ENCODE measurements at places on chromosomes 11 and 22.

- no peak for DNase-seq
Measured at GRCh38 chr11:9232482-9232881, 32.7 kb downstream of the DENND5A start.

GRCh38 chr11:111605681-111606080 is 3.4 kb downstream of the SIK2 start:
- DNase-seq = no peak

GRCh38 chr11:8268530-8269400 is 5.1 kb upstream of the LMO1 start:
- DNase-seq = no peak

DNA sequence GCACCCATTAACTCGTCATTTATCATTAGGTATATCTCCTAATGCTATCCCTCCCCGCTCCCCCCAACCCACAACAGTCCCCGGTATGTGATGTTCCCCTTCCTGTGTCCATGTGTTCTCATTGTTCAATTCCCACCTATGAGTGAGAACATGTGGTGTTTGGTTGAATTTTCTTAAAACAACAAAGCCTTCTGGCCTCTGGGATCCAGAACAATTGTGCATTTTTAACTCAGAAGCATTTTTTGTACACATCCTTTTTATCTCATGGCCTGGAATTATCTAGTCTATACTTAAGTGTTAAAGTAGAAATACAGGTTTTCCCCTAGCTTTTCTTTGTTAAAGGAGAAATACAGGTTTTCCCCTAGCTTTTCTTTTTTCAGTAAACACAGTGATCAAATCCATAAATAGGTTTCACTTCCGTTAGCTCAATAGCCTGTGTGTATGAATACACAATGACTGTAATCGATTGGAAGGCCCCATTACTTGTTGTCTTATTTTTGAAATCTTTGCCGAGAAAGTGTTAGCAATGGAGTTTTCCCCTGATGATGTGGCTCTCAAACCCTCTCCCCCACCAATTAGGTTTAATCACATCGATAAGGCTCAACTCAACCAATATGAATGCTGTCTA is 125.6 kb upstream of the PITPNB start:
- no peak for DNase-seq

DNA sequence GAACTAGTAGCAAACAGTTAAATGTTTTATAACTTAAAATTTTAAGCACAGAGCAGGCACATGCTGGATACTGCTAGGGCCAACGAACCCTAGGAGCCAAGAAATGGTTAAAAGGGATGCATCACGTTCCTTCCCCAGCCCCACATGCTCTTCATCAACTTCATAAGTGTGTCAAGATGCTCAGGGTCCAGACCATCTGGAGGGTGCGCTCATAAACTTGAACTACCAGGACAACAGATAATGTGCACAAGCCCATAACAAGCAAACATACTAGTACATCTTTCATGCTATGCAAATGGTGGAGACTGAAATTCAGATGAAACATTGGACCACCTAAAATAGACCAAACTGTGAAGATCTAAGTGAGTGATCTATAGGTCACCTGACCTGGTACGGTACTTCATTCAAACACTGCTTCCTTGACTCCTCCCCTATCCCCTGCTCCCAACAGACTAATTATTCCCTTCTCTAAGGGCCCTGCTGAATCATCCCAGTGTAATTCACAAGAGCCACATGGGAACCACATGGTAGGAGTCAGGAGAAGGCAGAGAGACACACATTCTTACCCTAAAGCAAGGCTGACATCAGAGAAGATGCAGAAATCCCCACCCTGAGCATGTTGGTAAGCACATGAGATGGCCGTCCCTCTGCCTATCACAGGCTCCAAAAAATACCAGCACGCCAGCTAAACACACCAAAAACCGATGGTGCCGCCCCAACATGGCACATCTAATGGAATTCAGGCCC is 83.9 kb downstream of the ETS1 start:
- no peak for DNase-seq

DNA sequence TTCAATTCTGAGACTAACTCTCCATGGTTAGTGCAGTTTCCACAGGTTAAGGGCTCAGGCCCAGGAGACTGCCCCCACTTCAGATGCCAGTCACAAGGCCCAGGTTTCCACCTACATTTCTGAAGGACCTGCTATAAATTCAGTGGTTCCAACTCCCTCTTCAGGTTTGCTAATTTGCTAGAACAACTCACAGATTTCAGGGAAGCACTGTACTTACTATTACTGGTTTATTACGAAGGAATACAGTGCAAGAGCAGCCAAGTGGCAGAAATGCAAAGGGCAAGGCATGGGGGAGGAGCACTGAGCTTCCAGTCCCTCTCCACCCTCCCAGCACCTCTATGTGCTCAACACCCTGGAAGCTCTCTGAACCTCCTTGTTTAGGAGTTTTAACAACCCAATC is 39.3 kb upstream of the SPON1 start:
- no peak for DNase-seq

- DNase-seq = peak; percentile 70
Measured at GRCh38 chr22:50085211-50085972, at the start of gene MLC1. Gene MLC1 (minus strand): TSS chr22:50085426. CDS start chr22:50084902, 524 bp downstream.

- no peak for DNase-seq
Measured at GRCh38 chr11:43852057-43852636, 28.5 kb upstream of the ALKBH3 start.

DNA sequence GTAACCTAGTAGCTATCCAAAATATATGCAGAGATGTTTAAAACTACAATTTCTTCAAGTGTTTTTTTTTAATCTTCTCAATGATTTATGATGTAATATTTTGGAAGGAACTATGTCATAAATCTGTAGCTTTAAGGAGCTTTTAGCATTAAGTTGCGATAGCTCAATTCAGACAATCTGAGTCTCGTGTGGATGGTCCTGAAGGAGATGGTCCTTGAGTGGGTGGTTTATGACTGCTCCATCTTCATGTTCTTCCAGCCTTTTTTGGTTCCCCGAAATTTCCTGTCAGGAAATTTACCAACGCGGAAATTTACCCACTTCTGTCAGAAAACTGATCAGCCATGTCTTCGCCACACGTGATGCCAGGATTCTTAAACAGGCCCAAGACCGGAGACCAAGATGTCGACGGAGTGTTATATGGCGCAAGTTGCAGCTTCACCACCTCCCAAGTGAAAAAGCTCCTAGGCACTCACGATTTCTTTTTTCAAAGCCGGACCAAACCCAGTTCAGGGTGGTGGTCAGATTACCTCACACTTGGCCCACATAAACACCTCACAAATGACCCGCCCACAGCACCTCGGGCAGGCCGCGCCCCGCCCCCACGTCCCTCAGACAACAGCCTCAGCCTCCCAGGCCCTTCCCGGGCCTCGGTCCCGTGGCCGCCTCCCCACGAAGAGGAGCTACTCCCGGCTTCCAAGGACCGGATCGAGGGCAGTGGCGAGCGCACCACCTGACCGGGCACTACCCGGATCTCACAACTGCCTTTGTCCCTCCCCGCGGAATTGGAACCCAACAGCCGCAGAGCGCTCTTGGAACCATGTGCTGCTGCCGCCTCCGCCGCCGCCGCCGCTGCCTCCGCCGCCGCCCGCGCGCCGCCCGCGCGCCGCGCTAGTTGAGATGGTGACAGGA is at the start of gene MORC2:
Gene MORC2 (minus strand): TSS at position 760 of the 909 bp plus-strand sequence. CDS start 885 bp downstream, outside the sequence.
- no peak for DNase-seq

GRCh38 chr11:15473954-15474837 is 359.5 kb downstream of the INSC start:
- DNase-seq = no peak

DNA sequence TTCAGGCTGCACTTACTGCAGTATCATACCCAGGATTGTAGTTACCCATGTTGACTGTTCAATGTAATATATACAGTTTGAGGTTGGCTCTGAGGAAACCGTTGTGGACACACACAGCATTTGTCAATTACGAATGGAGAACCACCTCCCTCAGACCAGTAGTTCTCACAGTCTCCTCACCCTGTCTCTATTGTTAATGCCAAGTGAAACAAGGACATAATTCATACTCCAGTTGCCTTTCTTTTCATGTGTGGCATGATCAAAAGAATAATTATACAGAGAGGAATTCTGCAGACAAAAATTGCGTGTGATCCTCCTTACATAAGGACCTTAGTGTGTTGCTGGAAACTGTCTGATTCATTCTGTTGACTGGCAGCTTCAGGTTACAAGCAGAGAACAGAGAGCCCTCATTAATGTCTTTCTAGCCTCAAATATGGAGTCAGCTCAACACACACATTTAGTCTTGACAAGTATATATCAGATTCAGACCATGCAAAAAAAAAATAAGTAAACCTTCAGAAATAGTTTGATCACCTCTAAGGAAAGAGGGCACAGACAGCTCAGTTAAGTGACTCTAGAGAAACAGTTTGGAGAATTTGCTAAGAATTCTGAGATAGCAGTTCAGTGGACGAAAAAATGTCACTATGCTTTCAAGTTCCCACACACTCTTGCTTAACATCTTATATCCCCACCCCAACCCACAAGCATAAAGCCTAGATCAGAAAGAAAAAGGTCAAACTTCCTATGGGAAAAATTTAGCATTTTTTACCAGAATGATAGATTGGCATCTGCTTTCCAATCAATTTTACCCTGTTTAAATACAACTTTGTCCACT is 96.1 kb downstream of the MAML2 start:
- peak; percentile 12 for DNase-seq

GRCh38 chr11:62958547-62959421 is 26.0 kb downstream of the SLC22A6 start:
- DNase-seq = no peak

- DNase-seq = no peak
Measured at GRCh38 chr11:65189191-65189590, 7.5 kb downstream of the CAPN1 start.

GRCh38 chr11:76318744-76319384 is 62.1 kb downstream of the THAP12 start:
- DNase-seq = peak; percentile 55

DNA sequence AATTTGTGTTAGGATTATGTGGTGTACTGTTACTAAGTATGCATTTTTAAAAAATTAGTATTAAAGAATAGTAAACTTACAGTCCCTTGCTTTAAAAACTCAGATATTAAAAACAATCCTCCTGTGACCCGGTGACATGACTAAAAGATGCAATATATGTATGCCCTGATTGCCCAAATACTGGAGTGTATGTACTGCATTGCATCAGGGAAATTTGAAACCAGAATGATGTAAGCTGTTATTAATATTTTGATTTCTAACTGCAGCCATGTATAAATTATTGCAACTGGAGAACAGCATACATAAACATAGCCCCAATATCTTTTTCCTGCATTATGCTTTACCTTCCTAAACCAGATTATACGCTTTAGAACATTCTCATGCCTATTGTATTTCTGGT is 3.7 kb upstream of the HSPA8 start:
- DNase-seq = no peak

DNA sequence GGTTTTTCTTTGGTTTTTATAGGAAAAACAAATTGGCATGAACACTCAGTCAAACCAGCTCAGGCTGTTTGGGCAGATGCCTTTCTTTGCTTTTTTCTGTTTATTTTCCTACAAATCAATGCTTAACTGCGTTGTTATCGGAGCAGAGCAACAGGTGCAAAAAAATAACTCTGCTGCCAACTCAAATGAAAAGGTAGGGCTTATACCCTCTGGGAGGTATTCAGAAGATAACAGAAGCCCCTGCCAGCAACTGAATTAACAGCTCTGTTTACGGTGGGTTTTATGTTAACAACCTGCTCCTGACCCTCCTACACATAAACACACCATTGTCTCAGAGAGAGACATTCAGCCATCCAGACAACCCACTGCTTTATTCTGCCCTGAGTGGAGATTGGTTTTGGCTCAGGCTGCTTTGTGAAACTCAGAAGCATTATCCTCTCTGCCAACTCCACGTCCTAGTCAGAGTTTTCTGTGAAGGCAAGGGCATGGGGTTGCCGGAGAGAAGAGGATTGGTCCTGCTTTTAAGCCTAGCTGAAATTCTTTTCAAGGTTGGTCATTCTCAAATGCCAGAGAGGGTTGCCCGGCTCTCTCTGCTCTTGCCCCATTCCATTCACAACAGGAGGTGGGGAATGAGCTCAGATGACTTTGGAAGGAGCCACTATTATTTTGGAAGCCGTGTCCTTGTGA is 11.4 kb downstream of the EHF start:
- peak; percentile 75 for DNase-seq

DNA sequence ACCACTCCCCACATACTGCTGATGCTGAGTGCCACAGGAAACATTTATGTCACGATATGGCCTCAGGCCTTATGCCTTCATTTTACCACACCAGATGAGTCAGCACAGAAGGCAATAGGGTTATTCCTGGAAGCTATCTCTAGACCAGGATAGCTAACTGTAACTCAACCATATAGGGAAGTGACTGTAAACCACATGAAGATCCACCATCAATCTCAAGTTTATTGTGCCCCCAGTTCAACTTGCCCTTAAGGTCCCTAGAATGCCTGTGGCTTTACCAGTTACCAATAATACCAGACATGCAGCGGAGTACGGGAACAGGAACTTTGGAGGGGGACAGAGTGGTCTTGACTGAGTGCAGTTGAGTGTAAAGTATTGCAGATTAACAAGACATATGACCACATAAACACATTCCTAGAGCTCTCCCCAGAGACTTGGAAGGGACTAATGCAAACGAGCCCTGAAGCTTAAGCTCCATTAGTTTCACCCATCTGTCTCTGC is 180.9 kb downstream of the KIF18A start:
- DNase-seq = no peak

- no peak for DNase-seq
Measured at GRCh38 chr22:42353883-42354727, 78.1 kb downstream of the NFAM1 start.

- DNase-seq = no peak
Measured at GRCh38 chr11:26593691-26594090, 21.6 kb upstream of the MUC15 start.

- no peak for DNase-seq
Measured at GRCh38 chr11:116601814-116602636, 170.8 kb downstream of the BUD13 start.

- DNase-seq = peak; percentile 71
Measured at GRCh38 chr11:121352251-121352891, 59.8 kb downstream of the SC5D start.

DNA sequence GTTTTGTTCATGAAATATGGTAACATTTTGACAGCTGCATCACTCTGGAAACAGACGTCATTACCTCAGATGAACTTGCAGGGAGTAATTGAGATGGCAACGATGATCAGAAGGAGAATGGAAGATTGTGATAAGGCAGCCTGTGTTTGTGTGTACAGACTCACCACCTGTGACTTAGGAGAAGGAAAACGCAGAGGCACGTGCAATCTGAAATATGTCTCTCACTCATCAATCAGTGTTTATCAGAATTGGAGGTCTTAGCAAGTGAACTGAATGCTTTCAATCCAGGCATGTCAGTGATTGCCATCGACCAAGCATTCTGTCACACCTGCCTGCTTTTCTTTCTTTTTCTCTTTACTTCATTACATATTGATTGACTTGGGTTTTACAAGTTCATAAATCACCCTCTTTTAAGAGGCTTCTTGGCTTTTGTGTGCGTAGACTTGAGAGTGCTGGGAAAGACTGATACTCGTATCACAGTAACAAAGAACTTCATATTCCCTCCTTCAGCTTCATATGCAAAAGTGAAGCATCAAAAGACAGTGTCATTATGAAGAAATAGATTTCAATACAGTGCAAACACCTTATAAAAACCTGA is 24.6 kb downstream of the FAT3 start:
- no peak for DNase-seq

- DNase-seq = no peak
Measured at GRCh38 chr11:16047073-16047472, 309.3 kb downstream of the SOX6 start.
